Caudate nucleus (tissue), 63 donors: ENCODE measurements at places on chromosomes 4 and X.

GRCh38 chr4:73998040-73999011 is at the start of gene CXCL5:
Gene CXCL5 (minus strand): TSS chr4:73998677. CDS start chr4:73998581, 96 bp downstream.
- no peak for DNase-seq

DNA sequence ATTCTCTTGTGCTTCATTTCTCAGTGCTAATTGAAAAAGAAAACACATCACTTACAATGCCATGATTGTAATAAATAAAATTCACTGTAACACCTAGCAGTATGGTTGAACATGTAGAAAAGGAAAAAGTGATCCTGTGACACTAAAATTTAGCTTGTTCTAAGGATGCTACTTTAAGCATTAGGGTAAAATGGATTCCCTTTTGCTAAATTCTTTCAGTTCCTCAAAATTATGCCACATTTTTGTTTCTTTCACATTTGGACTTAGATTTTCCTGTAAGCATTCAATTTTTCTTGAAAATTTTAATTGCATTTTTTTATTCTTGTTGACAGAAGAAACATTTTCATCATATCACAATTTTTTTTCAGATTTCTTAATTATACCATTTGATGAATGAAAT is 19.4 kb downstream of the TET2 start:
- DNase-seq: no peak

GRCh38 chrX:131264665-131265064 is 24.4 kb downstream of the IGSF1 start:
- no peak for DNase-seq

DNA sequence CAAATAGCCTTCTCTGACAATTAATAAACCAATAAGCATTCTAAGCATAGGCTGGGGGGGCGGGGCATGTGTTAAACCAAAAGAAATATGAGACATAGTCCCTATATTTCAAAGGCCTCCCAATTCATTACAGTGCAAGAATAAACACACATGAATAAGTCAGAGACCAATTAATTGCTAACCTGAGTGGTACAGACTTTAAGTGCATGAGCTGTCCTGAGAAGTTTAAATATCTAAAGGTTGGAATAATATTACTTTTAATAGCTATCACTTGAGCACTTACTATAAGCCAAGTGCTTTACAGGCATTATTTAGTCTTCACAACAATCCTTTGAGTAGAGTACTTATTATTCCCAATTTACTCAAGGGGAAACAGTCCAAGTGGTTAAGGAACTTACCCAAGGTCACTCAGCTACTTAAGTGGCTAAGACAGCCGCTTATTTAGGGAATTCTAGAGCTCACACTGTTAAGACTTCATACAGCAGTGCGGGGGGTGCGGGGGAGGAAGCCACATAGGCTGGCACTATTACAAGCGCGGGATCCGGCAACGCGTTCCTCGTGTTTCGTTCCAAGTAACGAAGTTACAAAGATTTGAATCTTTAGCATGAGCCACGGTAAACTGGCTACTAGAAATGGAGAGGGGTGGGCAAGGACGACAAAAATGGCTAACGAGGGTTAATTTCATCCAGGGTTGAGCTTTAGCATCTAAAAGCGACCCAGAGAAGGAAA is 1.4 kb downstream of the THOC2 start:
- no peak for DNase-seq

DNA sequence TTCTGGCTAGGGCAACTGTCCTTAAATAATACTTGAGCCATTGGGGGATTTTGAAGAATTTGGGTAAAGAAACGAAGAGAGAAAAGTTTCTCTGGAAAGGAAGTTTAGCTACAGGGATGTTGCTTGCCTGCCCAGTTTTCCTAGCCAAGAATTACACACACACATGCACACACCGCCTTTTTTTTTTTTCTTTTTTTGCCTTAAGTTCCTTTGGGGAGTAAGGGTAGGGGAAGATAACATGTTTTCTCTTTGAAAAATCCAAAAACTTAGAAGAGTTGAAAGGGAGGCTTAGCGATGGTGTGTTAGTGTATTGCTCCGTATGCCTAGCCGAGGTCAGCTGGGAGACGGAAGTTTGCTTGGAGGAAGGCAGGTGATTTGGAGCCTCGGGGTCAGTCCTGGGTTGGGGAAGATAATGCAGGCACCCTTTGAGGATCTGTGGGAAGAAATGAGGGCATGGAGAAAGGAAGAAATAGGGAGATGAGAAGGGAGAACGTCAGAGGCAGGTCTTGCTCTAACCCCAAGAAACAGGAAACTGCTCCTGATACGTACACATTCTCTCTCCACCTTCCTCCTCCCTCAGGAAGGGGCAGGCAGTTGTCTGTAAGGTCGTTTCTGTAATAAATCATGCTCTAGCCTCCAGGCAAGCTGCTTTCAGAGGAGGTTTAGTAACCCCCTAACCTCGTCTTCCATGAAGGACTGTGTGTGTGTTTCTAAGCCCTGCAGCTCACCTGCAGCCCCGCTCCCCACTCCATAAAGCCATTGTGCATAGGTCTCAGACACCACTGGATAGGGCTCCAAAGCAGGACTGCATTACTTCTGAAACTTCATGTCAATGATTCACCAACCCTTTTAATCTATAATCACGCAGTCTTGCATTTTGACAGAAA is 10.5 kb downstream of the KLF3 start:
- DNase-seq: no peak

GRCh38 chr4:114137984-114138383 is 158.5 kb upstream of the ARSJ start:
- DNase-seq: no peak

GRCh38 chr4:181702864-181703495 is 540.2 kb upstream of the TENM3 start:
- no peak for DNase-seq

- peak; percentile 38 for DNase-seq
These were observed 133.6 kb upstream of the GIMD1 start for GRCh38 chr4:106502106-106502699.

DNA sequence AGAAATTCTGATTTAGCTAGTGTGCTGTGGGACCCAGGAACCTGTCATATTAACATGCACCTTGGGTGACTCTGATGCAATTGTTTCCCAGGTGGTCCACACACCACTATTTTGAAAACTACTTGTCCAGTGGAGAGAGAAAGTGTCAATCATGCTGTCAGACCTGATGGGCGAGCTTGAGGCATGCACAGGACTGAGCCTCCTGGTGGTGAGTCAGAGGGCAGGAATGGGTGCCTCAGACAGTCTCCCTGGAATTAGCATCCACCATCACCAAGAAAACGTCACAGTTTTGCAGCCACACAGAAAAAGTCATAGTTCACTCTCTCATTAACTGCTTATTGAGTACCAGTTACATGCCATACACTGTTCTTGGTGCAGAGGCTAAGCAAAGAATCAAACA is 181.8 kb upstream of the MAOA start:
- no peak for DNase-seq

DNA sequence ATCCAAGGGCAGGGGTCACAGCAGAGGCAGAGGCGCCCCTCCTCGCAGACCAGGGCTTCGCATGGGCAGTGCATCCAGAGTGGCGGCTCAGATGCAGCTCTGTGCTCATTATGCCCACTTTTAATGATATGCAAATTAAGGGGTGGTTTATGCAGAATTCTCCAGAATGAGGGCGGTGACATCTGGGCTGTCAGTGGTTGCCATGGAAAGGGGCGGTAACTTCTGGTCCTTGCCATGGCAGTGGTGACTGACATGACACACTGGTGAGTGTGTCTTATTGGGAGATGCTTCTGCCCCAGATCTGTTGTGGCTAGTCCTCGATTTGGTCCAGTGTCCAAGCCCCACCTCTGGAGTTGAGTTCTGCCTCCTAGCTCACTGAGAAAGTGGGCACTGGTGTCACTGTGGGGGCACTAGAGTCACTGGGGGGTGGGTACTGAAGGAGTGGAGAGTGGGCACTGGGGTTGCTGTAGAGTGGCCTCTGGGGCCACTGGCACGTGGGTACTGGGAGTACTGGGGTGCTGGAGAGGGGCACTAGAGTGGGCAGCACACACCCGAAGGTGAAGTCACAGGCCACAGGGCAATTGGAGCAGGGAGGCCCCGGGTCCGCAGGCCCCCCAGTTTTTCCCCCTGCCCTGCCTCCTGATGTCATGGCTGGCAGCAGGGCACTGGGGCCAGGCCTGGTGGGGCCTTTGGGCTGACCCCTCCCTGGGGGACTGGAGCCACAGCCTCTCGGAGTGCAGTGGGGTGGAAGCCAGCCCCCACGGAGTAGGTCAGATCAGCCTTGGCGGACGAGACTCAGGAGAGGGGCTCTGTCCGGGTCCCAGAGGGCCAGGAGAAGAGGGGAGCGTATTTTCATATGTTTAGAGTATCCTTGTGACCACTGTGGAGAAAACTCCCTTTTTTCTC is 98.6 kb upstream of the NKX1-1 start:
- DNase-seq: no peak

GRCh38 chrX:42778096-42778495 is at the start of gene PPP1R2C:
Gene PPP1R2C (minus strand): TSS chrX:42778163. CDS start chrX:42778079, 84 bp downstream.
- no peak for DNase-seq

GRCh38 chr4:98262431-98262830 is 1.2 kb downstream of the RAP1GDS1 start:
- peak; percentile 1 for DNase-seq

DNA sequence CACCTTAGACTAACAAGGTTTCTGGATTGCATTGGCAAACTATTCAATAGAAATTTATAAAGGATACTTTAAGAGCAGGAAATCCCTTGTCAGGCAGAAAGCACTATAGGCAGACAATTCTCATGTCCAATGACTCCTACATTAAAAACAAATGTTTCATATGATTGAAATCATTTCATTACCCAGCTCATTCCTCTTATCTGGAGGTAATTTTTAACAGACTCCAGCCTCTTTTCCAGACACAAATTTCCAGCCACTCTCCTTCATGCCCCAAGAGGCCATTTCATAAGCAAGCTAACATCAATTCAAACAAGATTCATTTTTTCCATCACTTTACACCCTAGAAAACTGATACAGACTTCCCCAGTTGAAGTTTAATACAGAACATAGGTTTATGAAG is 495.1 kb upstream of the FRG1 start:
- DNase-seq: no peak

- DNase-seq: no peak
These were observed 145.4 kb downstream of the EMCN start for GRCh38 chr4:100372432-100372831.

DNA sequence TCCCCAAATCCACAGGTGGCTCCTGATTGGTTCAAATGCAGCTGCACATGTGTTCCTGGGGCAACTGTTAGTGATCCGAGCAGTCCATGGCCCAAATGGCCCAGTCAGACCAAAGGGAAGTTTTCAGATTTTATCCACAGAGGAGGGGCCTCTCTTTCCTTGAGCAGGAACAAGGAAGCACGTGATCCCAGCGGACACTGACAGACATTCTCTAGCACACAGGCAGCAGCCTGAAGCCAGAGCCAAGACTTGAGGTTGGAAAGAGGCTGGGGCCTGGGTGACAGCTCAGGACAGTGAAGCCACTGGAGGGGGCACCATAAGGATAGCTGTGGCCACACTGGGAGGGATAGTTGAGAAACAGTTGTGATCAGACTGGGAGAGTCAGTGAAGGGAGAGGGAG is 3.5 kb upstream of the ZFP92 start:
- no peak for DNase-seq

DNA sequence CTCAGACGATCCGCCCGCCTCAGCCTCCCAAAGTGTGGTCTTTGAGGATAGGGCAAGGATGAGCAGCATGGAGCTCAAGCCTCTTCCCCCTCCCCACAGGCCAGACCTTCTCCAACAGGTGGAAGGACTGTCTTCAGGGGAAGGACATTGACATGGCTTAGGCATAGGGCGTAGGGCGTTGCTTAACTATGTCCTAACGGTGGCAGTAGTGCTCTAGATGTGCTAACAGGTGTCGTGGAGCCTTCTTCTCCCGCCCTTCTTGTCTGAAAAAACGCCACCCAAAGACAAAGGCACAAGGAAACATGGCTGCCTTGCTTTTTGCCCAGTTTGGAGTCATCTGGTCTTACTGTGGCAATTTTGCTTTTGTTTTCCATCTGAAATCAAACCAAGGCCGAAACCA is 219.8 kb downstream of the OR13H1 start:
- no peak for DNase-seq

- no peak for DNase-seq
These were observed 327.8 kb downstream of the CAMK2D start for GRCh38 chr4:113433536-113434246.

GRCh38 chrX:49300703-49301102 is 2.7 kb upstream of the GAGE10 start:
- no peak for DNase-seq

DNA sequence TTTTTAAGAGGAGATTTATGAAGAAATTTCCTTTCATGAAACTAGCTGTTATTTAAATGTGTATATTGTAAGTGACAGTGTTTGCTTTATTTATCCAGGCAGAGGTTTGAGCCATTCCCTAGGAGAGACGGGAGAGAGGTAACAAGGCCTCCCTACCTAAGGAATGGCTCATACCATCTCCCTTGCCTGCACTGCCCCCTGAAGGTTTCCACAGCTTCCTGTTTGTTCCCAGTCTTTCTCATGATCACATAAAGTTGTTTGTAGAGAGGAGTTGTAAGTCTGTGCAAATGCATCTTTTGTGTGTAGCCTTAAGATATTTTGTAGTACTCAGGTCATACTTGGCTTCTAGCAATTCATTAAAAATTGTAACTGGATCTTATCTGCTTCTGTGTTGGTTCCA is 1504.5 kb upstream of the PCDH10 start:
- DNase-seq: no peak

GRCh38 chrX:139234898-139235297 is 295.6 kb upstream of the F9 start:
- no peak for DNase-seq

DNA sequence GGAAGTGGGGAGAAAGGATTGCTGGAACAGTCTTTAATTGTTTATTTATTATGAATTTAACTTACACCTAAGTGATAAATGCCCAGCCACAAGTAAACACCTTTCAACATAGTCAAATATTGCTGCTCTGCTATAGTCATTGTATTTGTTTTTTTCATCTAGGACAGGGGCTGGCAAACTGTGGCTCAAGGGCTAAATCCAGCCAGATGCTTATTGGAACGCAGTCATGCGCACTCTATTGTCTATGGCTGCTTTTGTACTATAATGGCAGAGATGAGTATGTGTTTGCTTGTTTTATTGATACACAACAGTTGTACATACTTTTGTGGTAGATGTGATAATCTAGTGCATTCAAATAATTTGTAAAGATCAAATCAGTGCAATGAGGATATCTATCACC is 95.3 kb downstream of the ZAR1 start:
- DNase-seq: no peak

DNA sequence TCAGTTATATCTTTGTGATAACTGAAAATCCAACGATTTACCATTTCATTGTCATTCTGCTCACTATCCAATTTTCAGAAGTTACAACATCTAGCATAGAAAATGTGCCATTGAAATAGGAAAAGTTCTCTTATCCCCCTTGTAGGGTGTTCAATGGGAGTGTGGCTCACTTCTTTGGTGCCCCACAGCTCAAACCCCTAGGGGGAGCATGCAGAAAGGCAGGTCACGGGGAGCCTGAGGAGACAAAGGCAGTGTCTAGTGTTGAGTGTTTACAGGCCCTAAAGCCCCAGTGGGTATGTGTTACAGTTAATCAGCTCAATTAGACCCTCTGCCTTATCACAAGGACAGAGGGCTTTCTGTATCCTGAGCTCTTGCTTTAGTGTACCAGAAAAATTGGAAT is 243.4 kb upstream of the GRID2 start:
- DNase-seq: no peak

DNA sequence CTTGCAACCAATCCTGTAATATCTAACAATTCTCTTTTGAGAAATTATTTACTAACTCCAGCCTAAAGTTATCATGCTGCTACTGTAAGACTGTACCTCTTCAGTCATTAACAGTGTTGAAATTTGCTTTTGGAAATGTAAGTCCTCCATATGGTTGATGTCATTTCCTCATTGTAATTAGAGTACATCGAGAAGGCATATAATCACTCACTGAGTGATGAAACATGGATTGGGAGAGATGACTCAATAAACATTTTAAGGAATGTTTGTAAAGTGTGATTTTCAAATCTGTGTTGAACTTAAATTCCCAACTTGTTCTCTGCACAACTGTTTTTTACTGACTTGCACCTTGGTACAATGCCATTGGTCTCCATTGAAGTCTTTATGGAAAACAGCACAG is 61.2 kb downstream of the HMGB2 start:
- no peak for DNase-seq
